ENCODE measurements at places on chromosomes 16 and 17. TPM values are rescaled to one million over a fixed set of nuclear protein-coding genes. Genes with fewer than 3 reads are reported as not detected.

CAPNS2 gene
- not detected for total RNA-seq

PRSS8 gene
- total RNA-seq: not detected

CCDC40 gene
- 0.32 TPM for total RNA-seq

GABARAP gene
- total RNA-seq: 227 TPM

- no peak for DNase-seq
These were observed 68.7 kb downstream of the IRX6 start for GRCh38 chr16:55392701-55393100.

DNA sequence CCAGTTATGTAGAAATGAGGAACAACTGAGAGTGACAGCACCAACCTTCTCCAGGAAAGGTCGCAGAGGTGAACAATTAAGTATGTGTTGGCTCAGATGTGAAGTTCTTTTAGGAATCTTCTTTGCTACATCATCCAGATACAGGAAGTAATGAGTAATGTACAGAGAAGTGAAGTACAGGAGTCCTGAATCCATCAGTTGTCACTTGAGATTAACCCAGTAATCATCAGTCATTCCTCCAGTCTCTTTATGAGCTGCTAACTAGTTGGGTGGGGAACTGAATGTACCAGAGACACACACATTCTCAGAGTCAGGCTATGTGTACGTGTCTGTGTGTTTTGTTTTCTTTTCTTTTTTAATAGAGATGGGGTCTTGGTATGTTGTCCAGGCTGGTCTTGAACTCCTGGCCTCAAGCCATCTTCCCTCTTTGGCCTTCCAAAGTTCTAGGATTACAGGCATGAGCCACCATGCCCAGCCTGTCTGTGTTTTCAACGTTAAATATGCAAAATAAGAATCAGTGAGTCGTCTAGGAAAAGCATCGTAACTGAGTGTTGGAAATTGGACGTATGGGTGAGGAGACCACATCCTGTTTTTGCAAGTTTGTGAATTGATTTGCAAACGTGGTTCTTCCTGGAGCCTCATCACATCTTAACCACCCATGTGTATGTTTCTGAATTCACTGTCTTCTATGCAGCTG lies 19.9 kb downstream of the ZNF200 start:
- DNase-seq: peak; percentile 92

DNA sequence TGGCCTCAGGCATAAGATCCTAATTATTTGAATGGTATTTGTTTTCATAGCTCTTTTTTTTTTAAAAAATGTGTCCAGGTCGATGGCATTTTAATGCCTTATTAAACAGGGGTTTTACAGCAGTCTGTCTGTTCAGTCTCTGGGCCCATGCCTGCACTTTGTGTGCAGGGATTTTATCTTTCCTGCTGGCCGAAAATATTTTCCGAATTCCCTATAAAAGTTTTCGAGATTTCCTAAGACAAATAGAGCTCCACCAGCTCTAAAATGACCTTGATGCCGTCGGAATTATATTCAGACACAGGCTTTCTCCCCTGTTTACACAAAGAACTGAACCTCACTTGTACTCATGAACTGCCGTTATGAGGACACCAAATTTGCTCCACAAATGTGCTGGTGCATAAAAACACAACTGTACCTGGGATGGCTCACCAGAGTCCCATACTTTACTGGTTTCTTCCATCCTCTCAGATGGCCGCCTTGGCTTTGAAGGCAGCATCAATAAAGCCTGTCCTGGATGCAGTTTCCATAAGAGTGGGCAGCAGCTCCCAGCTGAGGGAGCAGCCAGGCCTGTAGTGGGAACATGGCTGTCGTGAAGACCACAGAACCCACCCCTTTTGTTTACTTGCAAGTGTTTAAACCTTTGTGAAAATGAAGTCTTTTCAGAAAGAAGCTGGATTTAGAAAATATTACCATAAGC lies 44.9 kb downstream of the TBX4 start:
- no peak for DNase-seq

DNA sequence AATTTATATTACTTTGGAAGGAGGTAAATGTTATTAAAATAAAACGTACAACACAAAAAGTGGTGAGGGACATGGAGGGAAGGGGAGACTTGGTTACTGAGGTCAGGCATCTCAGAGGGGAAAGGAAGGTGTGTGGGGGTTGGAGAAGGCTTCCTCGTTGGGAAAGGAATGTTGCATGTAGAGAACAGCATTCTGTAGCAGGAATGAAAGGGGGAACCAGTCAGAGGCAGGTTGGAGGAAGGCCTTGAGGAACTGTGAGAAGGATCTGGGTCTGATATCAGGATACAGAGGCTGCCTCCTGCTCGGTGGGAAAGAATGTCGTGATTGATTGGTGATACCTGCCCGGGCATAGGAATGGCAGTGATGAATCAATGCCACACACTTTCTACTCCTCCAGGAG lies 103.3 kb upstream of the ZFHX3 start:
- DNase-seq: no peak

GRCh38 chr17:44557651-44558285 lies 484 bp downstream of the FZD2 start:
- DNase-seq: no peak

DNA sequence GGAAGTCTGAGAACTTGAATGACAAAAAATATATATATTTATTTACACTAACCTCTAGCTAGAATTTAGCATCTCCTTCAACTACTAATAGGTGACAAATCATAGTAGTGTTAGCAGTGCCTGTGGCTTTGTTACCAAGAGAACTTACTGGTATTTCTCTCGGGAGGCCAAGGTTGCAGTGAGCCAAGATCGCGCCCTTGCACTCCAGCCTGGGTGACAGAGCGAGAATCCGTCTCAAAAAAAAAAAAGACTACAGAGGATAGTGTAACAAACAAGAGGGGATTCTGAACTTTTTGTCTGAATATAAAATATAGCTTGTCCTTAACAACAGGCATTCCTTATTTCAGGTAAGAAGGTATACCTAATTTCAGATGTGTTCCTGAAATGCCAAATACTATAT lies 1.3 kb upstream of the SUZ12 start:
- no peak for DNase-seq

GRCh38 chr16:87458424-87458915 lies 34.4 kb downstream of the ZCCHC14 start:
- DNase-seq: no peak

GRCh38 chr16:81823111-81823510 lies 44.0 kb downstream of the PLCG2 start:
- DNase-seq: no peak

Measured in CD4-positive, CD25-positive, alpha-beta regulatory T cell (primary cell).